GM23248 (cell line): ENCODE measurements at places on chromosomes 4 and X. TPM values are rescaled to one million over a fixed set of nuclear protein-coding genes. Genes with fewer than 3 reads are reported as not detected.

ZDHHC15 gene
- 0.06 and 0.18 TPM in 2 replicates for polyA plus RNA-seq

SMIM10L2A gene
- not detected in 2 replicates for polyA plus RNA-seq

FGA gene
- not detected in 2 replicates for polyA plus RNA-seq

PLP1 gene
- 0.29 and 0.53 TPM in 2 replicates for polyA plus RNA-seq

NXF2B gene
- not detected in 2 replicates for polyA plus RNA-seq

TRIM2 gene
- polyA plus RNA-seq: 10.7 and 12.3 TPM in 2 replicates

GSTCD gene
- 2.9 and 3.4 TPM in 2 replicates for polyA plus RNA-seq

DOK7 gene
- 0.24 TPM in 1 of 2 replicates, not detected in the other for polyA plus RNA-seq
